ENCODE measurements at places on chromosomes 4 and X.

GRCh38 chr4:42881253-42881652, 11.3 kb upstream of the GRXCR1 start:
- no peak for DNase-seq

DNA sequence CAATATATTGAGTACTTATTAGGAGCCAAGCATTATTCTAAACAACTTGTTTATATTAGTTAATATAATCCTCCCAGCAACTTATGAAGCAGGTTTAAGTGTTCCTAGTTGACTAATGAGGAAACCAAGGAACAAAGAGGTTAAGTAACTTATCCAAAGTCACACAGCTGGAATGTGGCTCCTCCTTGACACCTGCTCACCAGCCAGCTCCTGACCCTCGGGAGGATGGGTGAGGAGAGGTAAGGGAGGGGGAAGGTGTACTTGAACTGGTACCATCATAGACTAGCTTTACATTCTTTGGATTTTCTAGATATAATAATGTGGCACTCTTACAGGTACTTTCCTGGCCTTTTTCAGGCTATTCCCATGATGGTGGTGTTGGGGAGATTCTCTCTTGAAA, 50.7 kb downstream of the ARHGEF38 start:
- no peak for DNase-seq

DNA sequence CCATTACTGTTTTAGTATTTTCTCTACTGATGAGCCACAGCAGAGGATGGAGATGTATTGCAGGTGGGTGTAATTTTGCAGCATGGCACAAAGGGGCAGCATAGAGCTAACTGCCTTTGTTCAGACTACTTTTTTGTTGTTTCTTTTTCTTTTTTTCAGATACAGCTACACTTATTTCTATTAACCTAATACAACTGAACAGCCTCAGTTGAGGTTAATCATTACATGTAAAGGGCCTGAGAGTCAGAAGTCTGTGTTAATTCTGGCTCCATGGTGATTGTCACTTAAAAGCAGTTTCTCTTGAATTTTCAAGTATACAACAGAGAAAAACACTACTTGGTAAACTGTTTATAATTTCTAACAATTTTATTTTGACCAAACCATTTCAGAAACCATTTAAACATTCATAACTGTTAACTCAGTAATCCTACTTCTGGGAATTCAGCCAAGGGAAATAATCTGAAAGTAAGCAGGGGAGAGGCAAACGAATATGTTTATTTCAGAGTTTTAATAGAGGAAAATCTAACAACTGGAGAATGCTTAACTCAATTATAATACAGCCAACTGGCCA, 13.9 kb upstream of the PPEF2 start:
- peak; percentile 49 for DNase-seq

DNA sequence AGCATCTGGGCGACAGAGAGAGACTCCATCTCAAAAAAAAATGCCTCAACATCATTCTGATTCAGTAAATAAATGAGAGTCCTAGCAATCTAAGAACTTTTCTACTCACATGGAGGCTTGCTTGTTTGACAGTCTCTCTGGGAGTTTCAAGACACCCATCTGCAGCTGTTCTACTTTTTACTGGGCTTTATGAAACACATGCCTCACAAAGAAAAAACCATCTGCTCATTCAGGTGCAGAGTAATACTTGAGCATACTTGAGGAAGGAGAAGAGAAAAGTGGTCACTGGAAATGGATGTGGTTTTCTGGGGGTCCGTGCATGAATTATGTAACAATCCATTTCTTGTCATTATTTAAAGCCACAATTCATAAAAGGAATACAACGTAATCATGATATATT, 87.1 kb upstream of the DDX53 start:
- no peak for DNase-seq

GRCh38 chr4:181507180-181507835, 735.9 kb upstream of the TENM3 start:
- no peak for DNase-seq

GRCh38 chrX:25531096-25531495, 515.3 kb upstream of the ARX start:
- DNase-seq = no peak

GRCh38 chr4:7831330-7831729, 108.3 kb downstream of the AFAP1 start:
- DNase-seq = peak; percentile 70

GRCh38 chr4:126627255-126627654, 1005.5 kb upstream of the INTU start:
- no peak for DNase-seq

- DNase-seq = no peak
These were observed 71.9 kb downstream of the STARD8 start for GRCh38 chrX:68719181-68719903.

DNA sequence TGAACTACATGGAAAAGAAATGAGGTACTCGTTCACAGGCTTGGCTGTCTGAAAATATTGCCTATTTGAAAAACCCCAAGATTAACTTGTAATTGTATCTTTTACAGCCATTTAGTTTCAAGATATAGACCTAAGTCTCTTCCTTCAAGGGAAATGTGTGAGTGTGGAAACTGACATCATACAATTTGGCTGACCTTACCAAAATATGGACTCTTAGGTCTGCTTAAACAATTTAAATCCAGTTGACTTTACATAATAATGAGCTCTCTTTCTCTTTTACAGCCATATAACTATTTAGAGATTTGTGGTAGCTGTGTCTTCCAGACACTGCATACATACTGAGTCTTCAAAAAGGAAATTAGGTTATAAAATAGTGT, 186.9 kb downstream of the NR3C2 start:
- no peak for DNase-seq

DNA sequence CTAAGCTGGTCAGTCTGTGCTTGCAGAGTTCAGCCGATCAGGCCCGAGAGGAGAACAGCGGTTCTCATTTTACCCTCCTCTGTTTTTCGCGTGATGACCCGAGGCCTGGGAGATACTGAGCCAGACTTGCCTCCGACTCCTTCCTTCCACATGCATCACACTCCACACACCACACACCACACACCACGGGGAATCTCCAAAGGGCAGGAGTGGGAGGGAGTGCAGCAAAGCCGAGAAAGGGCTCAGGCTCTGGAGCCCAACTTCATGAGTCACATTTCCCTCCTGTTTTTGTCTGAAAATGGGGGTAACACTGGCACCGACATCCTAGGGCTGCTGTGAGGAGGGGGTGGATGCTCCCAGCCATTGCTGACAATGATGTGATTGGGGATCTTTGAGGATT, 38.9 kb downstream of the TKTL1 start:
- no peak for DNase-seq

DNA sequence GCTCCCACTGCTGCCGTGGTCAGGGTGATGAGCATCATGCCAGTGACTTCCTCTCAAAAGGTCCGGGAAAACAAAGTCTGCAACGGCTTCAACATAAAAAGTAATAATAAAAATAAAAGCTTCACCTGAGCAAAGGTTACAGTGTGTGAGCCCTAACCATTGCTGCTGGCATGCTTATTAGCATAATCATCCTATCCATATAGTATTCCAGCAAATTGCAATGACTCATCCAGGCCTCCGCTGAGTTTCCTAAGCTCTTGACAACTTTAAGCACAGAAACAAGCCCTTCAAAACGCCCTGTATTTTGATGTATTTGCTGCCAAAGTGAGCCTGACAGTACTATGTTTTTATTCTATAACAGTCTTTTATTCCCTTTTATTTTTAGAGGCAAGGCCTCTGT, 100.5 kb downstream of the AASDH start:
- DNase-seq = no peak

GRCh38 chrX:22533898-22534297, 261.2 kb downstream of the CBLL2 start:
- no peak for DNase-seq

DNA sequence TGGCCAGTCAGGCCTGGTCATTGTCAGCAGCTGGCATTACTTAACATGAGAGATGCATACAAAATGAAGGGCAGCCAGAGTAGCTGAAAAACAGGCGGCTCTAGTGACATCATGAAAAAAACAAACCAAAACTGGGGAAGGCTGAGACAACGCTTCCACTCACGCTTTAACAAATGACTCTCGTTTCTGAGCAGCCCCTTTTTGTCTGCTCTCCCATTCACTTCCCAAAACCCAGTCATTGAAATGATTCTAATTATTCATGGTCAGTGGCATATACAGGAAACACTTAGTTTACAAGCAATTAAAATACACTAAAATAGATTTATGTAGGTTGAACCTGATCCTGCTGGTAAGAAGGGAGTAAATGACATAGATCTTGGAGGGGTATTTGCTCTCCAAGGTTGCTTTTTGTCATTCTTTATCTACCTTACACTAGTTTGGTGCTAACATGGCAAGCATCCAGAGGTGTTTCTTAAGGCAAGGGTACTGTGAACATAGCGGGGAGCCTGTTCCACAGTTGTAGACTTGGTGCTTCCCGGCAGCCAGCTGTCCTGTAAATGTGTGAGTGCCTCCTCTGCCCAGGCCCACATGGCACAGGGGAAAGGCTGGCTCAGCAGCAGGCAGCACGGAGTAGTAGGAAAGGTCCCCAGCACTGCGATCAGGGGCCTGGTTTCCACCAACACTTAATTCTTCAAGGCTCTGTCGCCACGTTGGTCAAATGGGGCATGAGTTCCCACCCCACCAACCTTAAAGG, 61.2 kb upstream of the CITED1 start:
- DNase-seq = no peak

DNA sequence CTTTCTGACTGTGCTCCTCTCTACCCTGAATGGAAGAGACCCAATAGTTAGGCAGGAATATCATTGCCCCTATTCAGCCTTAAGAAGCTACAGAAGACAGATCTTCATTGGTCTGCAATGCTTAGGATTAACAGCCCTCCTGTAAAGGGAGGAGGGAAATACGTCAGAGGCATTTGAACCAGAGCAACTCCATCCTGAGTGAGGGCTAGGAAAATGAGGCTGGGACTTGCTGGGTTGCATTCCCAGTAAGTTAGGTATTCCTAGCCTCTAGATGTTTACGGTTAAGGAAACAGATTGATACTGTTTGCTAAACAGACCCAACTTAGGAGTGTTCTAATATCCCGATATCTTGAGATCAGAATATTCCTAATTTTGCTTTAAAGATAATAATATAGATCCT, 63.5 kb downstream of the PCDH18 start:
- no peak for DNase-seq

GRCh38 chr4:66929748-66930147, 615.6 kb downstream of the CENPC start:
- DNase-seq = no peak

- no peak for DNase-seq
These were observed 135.3 kb downstream of the SHROOM3 start for GRCh38 chr4:76570141-76570973.

DNA sequence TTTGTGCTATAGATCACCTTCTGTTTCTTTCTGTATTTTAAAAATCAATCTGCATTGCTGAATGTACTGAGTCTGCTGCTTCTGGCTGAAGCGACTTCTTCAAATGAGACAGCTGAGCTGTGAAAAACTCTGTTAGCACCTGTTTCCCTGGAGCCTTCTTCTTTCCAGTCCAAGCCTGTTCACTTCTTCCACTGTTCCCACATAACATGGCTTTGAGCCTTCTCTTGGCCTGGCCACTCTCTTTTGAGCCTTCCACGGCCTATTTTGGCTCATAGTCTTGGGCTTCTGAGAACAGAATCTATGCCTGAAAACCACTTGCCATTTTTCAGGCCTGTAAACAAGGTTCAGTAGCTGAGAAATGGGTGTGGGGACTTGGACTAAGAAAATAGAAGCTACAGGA, 132.9 kb upstream of the IGFBP7 start:
- DNase-seq = no peak

GRCh38 chrX:15418041-15418706, 34.0 kb upstream of the VEGFD start:
- DNase-seq = no peak

- DNase-seq = no peak
These were observed 675 bp downstream of the L1CAM start for GRCh38 chrX:153885208-153885787.

GRCh38 chr4:100288161-100288560, 97.9 kb upstream of the DDIT4L start:
- no peak for DNase-seq

DNA sequence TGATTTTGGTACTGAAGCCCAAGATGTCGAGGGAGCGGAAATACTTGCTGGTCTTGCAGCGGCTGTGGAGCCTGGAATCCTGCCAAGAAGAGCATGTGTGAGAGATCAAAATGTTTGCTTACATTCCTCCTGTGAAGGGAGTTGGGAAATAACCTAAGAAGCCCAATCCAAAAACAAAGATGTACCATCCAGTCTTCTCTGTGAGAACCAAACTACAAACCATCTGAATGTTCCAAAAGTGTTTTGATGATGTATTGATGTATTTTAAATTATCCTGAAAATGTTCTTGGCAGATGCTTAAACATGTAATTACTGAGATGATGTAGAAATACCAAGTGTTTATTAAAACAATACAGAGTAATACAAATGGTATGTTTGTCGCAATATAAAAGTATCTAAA, 10.1 kb upstream of the ADH1A start:
- no peak for DNase-seq

GRCh38 chr4:74038425-74039314, at the start of gene CXCL3:
TSS of gene CXCL3 (minus strand) at chr4:74038689. CDS start at chr4:74038611, 78 bp downstream.
- peak; percentile 12 for DNase-seq

DNA sequence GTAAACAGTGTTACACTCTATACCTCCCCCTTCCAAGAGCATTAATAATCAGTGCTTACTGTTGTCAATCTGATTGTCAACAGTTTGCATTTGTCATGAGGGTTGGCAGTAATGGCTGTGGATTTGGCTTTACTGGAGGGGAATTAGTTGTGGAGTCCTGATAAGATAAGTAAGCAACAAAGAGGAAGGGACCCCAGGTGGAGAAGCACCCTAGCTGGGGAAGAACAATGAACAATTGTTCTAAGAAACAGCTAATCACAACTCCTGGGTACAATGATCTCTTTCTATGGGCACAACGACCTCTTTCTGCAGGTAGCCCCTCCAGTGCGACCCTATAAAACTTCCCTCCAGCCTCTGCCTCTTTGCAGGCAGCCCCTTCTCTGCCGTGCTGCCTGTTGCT, 53.2 kb upstream of the CDKN2AIP start:
- DNase-seq = no peak

GRCh38 chr4:13844740-13845139, 217.2 kb upstream of the BOD1L1 start:
- DNase-seq = no peak

- no peak for DNase-seq
These were observed 19.9 kb upstream of the PABPC5 start for GRCh38 chrX:91414713-91415112.

GRCh38 chrX:106397788-106398538, 213.8 kb upstream of the RADX start:
- DNase-seq = no peak

GRCh38 chr4:145490361-145490760, 8.7 kb downstream of the SMAD1 start:
- no peak for DNase-seq

- DNase-seq = no peak
These were observed 371.4 kb upstream of the TECRL start for GRCh38 chr4:64780664-64781063.

- DNase-seq = no peak
These were observed 94.5 kb downstream of the NSUN7 start for GRCh38 chr4:40844261-40844660.

All from CD4-positive, alpha-beta T cell treated with Interleukin-12 subunit alpha and Interleukin-12 subunit beta, for 1 hour (primary cell).